Pancreas (tissue), 10 donors: ENCODE measurements at places on chromosomes 6 and 20. TPM values are rescaled to one million over a fixed set of nuclear protein-coding genes. Genes with fewer than 3 reads are reported as not detected.

Gene GJA1
- polyA plus RNA-seq = 6.9 TPM

Gene GHRH
- polyA plus RNA-seq = not detected

Gene SIRPD
- polyA plus RNA-seq = not detected

DNA sequence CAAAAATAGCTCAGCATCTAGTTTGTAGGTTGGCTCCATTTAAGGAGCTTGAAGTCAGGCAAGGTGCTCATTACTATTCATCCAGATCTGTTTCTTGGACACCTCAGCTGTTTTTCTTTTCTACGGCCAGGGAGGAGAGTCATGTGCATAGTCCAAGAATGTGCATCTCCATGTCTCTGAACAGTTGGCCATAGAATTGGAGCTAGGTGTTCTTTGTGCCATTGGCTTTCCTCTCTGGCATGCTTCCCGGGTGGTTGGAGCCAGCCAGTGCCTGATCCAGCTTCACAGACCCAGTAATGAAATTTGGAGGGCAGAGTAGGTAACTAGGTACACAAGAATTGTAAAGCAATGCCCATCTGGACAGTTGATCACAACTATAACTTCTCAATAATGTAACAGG, 21.6 kb downstream of the EYA4 start:
- H3K4me1 ChIP-seq = no peaks in the 10 kb centered on the region
- H3K36me3 ChIP-seq = no peaks in the 10 kb centered on the region
- no peak overlapping the region for H3K27ac ChIP-seq
- H3K27me3 ChIP-seq = no peaks in the 10 kb centered on the region

DNA sequence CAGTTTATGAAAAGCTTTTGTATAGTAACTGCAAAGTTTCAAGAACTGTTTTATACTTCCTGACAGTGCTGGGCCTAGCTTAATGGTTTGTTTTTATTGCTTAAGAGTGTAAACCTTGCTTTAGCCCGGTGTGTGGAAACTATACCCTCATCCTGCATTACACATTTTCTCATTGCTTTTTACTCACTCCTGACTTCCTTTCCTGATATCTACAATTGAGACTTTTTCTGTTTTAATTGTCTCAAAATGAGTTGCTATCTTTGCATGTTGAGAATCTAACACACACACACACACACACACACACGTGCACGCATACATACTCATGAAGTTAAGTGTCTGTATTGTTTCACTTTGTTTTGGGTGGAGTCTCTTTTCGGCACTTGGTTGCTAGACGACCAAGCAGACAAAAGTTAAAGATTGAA, 16.7 kb downstream of the BMP2 start:
- no peak overlapping the region for H3K27ac ChIP-seq
- H3K36me3 ChIP-seq = no peaks in the 10 kb centered on the region
- no peak for DNase-seq
- H3K4me3 ChIP-seq = no peak overlapping the region
- H3K27me3 ChIP-seq = no peaks in the 10 kb centered on the region

DNA sequence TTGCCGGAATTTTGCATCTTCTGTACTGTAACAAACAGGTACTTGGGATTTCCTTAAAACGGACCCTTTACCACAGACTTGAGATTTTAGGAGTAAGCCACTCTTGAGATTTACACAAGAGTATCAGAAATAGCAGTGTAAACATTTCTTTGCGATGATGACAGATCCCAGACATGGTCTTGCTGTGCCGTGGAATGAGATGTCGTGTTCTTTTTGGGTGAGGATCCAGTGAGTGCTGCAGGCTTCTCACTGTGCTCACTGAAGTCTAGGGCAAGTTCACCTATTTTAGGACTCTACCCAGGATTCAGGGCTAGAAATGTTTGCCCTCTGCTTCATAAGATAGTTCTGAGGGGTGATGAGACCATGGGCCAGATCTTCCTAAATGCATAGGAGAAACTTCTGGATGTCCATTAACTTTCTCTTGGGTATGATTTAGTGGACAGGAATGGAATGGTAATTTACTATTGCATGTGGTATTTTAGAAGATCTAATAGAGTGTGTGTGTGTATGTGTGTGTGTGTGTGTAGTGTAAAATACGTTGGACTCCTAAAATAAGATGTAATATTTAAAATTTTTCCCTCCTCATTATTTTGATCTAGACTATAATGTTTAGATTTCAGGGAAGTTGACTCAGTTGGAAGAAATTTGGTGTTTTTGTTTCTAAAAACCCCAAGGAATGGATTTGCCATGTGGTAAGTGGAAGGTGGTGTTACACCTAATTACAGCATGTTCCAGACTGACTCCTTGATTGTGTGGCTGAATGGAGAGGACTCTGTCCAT, 8.5 kb downstream of the LRRC1 start:
- no peaks in the 10 kb centered on the region for H3K36me3 ChIP-seq
- DNase-seq = no peak
- H3K4me3 ChIP-seq = no peak overlapping the region

GRCh38 chr6:124443541-124443940, 518.7 kb upstream of the RNF217 start:
- no peaks in the 10 kb centered on the region for H3K36me3 ChIP-seq
- DNase-seq = no peak
- no peak overlapping the region for H3K4me3 ChIP-seq
- no peak overlapping the region for H3K27ac ChIP-seq
- H3K4me1 ChIP-seq = no peaks in the 10 kb centered on the region

- H3K4me3 ChIP-seq = no peak overlapping the region
- H3K36me3 ChIP-seq = no peaks in the 10 kb centered on the region
- H3K27me3 ChIP-seq = no peaks in the 10 kb centered on the region
- H3K27ac ChIP-seq = no peak overlapping the region
These were observed 155.0 kb upstream of the SUPT3H start for GRCh38 chr6:45532721-45533210.

DNA sequence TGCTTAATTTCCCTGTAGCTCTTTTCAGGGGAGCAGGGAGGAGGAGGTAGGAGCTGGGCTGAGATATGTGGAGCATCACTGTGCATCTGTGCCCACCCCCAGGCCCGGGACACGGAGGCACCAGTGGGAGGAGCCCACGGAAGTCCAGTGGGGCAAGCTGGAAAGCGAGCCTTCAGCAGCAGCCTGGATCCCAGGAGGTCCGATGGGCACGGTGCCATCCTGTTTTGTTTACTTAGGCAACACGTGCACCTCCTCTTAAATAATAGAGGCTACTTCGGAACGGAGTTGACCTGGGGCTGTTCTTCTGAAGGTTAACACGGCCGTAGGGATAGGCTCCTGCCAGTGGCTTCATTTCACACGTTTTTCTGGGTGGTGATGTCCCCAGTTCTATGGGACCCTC, 51.6 kb downstream of the CDH4 start:
- peak; percentile 20 for DNase-seq
- no peak overlapping the region for H3K27ac ChIP-seq
- no peaks in the 10 kb centered on the region for H3K4me1 ChIP-seq
- H3K4me3 ChIP-seq = no peak overlapping the region
- no peaks in the 10 kb centered on the region for H3K36me3 ChIP-seq
